ENCODE measurements at places on chromosomes 13 and 19.

DNA sequence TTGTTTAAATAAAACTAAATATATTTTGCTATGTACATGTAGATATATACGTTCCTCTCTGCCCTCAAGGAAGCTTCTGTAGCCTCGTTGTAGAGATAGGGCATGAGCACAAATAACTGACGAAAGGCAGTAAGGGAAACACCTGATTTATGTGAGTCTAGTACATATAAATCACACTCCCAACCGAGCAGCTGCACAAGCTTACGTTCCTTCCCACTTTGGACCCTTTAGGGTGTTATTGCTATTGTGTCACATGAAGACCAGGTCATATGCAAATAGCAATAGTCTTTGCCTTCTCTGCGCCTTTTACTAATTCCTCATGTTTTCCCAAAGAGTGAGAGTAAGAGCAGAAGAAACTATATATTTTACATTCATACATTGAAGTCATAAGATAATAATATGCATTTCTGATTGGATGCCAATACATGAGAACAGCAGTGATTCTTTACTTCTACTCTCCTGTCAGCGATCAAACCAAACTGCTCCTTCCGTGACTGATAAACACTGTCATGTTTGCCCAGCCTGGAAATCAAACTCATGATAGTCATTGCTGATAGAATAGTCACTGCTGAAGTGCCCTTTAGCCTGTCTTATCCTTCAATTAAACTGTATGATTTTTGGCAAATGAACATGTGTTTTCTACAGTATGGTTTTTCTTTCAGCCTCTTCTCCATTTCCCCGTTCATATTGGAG, 127.2 kb upstream of the MAB21L1 start:
- DNase-seq, result no peak

DNA sequence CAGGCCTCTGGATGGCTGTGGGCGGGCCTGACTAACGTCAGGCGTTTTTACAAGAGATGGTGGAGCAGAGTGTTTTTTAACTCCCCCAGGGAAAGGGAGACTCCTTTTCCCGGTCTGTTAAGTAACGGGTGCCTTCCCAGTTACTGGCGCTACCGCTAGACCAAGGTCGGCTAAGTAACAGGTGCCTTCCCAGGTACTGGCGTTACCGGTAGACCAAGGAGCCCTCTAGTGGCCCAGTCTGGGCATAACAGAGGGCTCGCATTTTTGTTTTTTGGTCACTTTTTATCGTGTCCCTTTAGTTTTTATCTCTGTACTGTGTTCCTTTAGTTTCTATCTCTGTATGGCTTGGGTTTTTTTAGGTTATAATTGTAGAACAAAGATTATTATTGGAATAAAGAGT, 10.0 kb downstream of the ZNF383 start:
- peak; percentile 11 for DNase-seq

DNA sequence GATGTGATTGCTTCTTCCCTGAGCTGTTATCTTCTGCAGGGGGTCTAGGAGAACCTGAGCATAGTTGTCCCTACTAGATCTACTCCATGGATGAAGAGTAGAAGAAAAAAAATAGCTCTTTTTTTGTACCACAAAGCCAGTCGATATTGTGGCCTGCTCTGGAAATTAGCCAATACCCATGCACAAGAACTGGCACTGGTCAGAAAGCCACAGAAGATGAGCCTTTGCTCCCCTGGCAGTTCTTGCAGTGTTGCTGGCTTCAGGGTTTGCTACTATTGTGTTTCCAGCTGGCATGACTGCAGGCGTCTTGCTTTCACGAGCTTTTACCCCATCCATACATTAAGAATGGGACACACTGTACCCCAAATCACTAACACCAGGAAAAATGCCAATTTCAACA, 547.7 kb upstream of the KLF12 start:
- DNase-seq, result no peak

- DNase-seq, result no peak
Measured at GRCh38 chr19:55485439-55486011, 537 bp downstream of the NAT14 start.

GRCh38 chr13:65488606-65489005, 1741.5 kb downstream of the PCDH9 start:
- DNase-seq, result no peak

DNA sequence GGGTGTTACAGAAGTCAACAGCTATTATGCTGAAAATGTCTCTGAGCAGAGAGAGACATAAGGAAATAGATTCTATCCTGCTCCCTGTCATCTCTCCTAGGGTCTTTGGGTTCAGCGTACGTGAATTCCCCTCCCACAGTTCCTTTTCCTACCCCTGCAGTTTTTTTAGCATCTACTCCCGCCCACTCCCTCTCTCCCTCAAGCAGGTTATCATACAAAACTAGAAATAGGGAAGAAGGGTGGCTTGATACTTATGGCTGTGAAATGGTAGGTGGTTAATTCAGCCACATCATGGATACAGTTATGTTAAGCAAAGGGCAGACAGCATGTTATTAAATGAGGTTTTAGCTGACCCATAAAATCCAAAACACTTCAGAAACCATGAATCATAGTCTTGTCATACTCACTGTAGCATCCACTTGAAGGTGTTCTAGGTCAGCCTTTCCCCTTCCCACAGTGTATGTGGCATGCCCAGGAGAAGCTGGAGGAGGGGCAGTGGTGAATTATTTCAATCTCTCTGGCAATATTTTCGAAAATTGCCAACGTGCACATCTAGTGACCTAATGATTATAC, 236.8 kb upstream of the SERP2 start:
- no peak for DNase-seq

Measured in posterior cingulate gyrus (tissue), 11 donors.